ENCODE measurements at places on chromosomes 5 and 9.

- no peak for DNase-seq
Observed at GRCh38 chr9:89379508-89380115, 61.3 kb downstream of the SECISBP2 start.

GRCh38 chr9:92474587-92474986, 7.7 kb downstream of the ASPN start:
- no peak for DNase-seq

DNA sequence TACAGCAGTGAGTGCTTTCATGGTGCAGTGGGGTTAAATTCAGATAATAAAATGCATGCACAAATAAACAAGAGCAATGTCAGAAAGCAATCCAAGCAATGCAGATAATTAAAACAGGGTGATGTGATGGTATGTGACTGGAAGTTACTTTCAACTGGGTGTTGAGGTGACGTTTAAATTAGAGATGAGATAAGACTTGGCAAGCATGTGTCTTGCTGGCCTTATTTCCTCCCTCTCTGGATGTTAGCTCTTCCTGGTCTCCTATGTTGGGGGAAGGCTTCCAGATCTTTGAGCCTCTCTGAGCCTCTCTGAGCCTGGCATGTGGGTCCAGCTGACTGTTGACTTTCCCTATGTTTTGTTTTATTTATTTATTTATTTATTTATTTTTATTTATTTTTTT, 54.4 kb downstream of the DOCK2 start:
- no peak for DNase-seq

- DNase-seq = no peak
Observed at GRCh38 chr5:69285448-69286116, 47.0 kb downstream of the CCDC125 start.

DNA sequence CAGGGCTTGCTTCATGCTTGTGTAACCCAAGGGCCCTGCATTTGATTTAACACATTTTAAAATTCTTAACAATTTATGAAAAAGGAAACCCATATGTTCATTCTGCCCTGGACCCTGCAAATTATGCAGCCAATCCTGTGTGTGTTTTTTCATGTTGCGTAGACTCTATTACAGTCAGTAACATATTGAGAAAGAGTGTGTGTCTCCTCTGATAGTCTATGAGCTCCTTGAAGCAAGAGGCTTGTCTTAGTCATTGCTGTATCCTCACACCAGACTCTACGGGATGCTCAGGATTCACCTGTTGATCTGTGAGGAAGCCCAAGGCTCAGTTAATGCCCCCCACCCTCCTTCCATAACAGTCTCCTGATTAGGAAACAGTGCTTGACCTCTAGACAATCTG, 177.3 kb upstream of the DMAC1 start:
- no peak for DNase-seq

Measured in LNCaP clone FGC (cell line).